Neural crest cell (in vitro differentiated cells): ENCODE measurements at places on chromosomes 1 and 21. TPM values are rescaled to one million over a fixed set of nuclear protein-coding genes. Genes with fewer than 3 reads are reported as not detected.

Gene ITGB2
- 0.84 and 0.89 TPM in 2 replicates for total RNA-seq

Gene ZRANB2
- total RNA-seq = 112 and 113 TPM in 2 replicates

DNA sequence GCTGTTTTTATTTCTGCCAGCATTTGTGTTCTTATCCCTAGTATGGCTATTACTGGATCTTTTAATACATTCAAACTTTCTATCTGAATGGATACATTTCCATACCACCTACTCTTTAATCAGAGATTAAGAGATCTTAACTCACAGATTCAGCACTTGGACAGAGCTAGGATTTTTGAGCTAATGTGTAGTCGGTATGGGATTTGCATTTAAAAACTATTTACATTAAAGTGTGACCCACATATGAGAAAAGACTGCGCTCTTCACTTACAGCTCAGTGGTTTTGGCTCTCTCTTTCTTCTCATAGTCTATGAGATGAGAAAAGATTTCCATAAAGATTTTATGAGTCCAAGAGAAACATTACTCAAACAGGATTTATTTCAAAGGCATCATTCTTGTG lies 16.4 kb downstream of the HMGB4 start:
- no peak for DNase-seq
- H3K27me3 ChIP-seq = peaks cover 39% of the 10 kb centered on the region
- no peaks in the 10 kb centered on the region for H3K36me3 ChIP-seq
- H3K4me3 ChIP-seq = no peak overlapping the region
- no peaks in the 10 kb centered on the region for H3K4me1 ChIP-seq

- no peak overlapping the region for H3K27ac ChIP-seq
- H3K4me3 ChIP-seq = no peak overlapping the region
- no peaks in the 10 kb centered on the region for H3K36me3 ChIP-seq
- peak; percentile 36 for DNase-seq
- peaks cover 15% of the 10 kb centered on the region for H3K4me1 ChIP-seq
These were observed 74.7 kb downstream of the NTPCR start for GRCh38 chr1:233025157-233025556.

- no peaks in the 10 kb centered on the region for H3K27me3 ChIP-seq
- DNase-seq = peak; percentile 87
- peaks cover 21% of the 10 kb centered on the region for H3K4me1 ChIP-seq
These were observed 34.7 kb downstream of the TOMM20 start for GRCh38 chr1:235093696-235094592.

DNA sequence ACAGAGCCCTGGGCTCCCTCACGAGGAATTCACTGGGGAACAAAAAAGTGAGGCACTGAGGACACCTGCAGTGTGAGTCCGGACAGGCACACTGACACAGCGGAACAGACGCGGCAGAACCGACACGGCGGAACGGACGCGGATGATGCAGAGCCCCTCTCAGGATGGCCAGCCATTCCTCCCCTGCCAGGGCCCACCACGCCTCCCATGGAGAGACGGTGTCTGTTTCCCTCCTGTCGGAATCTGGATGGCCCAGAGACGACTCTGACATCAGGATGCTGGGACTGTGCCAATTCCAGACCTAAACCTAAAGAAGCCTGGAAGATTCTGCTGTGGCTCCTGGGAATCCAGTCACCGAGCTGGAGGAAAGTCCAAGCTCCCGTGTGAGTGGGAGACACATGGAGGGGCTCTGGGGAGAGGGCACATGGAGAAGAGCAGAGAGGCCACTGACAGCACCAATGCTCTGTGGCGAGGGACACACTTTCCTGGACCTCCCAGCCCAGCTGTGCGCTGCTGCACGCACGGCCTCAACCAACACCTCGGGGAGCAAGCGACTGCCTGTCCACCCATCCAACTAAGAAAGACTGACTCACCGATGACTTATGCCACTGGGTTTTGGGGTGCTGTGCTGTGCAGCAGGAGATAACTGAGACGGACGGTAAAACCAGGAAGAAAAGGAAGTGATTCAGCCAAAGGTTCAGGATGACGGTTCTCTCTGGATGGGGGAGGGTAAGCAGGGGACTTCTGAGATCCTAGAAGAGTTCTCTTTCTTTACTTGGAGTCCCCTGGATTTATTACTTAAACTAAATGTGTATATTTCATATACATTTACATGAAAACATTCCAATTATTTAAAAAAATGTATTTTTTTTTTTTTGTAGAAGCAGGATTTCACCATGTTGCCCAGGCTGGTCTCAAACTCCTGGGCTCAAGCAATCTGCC lies 23.3 kb downstream of the ZBTB17 start:
- H3K27ac ChIP-seq = peak overlapping the region; percentile 37
- peaks cover 8% of the 10 kb centered on the region for H3K36me3 ChIP-seq
- no peak overlapping the region for H3K4me3 ChIP-seq
- no peaks in the 10 kb centered on the region for H3K27me3 ChIP-seq

Gene LRRC39
- 1.3 and 1.4 TPM in 2 replicates for total RNA-seq

Gene ARF1
- total RNA-seq = 237 and 240 TPM in 2 replicates

- no peak overlapping the region for H3K4me3 ChIP-seq
- no peak for DNase-seq
- H3K27me3 ChIP-seq = no peaks in the 10 kb centered on the region
- H3K27ac ChIP-seq = no peak overlapping the region
- H3K36me3 ChIP-seq = no peaks in the 10 kb centered on the region
These were observed 21.4 kb downstream of the MYBPH start for GRCh38 chr1:203153989-203154821.

DNA sequence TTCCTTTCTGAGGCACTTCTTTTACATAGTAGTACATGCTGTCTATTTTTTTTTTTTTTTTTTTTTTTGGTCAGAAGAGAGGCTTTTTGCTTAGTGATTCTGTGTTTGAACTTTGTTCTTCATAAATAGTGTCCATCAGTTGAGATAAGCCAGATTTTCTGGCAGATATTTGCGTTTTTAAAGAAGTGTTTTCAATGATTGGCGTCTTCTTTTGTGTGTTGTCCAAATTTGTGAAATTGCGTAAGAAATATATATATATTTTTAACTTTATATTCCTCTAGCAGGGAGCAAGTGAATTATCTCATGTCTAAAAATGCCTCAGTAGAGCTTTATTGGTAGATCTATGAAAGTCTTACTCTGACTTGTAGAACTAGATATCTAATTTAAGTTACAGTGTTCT lies 28.3 kb downstream of the NEK7 start:
- H3K4me3 ChIP-seq = no peak overlapping the region
- H3K27ac ChIP-seq = no peak overlapping the region
- no peaks in the 10 kb centered on the region for H3K27me3 ChIP-seq
- no peaks in the 10 kb centered on the region for H3K36me3 ChIP-seq
- no peaks in the 10 kb centered on the region for H3K4me1 ChIP-seq
- DNase-seq = no peak

Gene CD5L
- not detected in 2 replicates for total RNA-seq

Gene CHIT1
- total RNA-seq = not detected in 2 replicates

Gene SLC25A34
- total RNA-seq = 2.9 and 3.3 TPM in 2 replicates

DNA sequence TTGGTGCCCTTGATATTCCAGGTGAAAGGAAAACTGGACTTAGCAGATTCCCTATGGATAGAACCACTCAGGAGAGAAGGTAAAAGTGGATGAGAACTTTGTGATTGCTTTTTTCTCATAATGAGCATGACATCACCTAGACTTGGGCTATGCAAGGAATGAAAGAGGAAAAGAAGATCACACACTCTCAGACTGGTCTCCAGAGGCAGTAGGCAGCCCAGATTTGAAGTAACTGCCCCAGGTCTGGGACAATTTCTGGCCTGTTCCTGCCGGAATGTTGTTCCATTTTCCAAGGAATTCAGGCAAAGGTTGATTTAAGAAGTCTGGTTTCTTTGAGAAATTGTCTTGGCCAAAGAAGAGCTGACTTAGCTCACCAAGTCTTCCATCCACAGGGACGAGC lies 31.7 kb upstream of the USP24 start:
- no peaks in the 10 kb centered on the region for H3K36me3 ChIP-seq
- DNase-seq = no peak
- H3K4me3 ChIP-seq = no peak overlapping the region
- no peak overlapping the region for H3K27ac ChIP-seq

DNA sequence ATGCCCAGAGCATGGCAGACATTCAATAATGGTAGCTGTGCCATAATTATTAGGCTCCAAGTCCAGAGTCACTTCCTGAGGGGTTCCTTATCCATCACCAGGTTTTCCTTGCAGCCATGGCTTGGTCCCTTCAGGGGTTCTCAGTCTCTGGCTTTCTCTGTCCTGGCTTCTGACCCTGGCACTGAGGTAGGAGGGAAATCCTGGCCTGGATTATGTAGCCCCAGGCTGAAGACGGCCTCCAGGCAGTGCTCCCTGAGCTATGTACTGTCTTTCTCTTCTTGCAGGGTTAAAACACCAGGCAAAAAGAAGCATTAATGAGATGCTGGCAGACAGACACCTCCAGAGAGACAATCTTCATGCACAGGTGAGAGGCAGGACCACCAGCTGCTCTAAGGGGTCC lies 9.5 kb upstream of the PADI3 start:
- H3K27me3 ChIP-seq = peaks cover 6% of the 10 kb centered on the region
- no peaks in the 10 kb centered on the region for H3K36me3 ChIP-seq
- DNase-seq = peak; percentile 67
- no peak overlapping the region for H3K4me3 ChIP-seq

GRCh38 chr1:61081686-61082310 lies 563 bp upstream of the NFIA start:
- peak overlapping the region; percentile 86 for H3K4me3 ChIP-seq
- H3K4me1 ChIP-seq = peaks cover 45% of the 10 kb centered on the region
- no peaks in the 10 kb centered on the region for H3K36me3 ChIP-seq
- H3K27ac ChIP-seq = no peak overlapping the region
- H3K27me3 ChIP-seq = peaks cover 78% of the 10 kb centered on the region
